ENCODE measurements at places on chromosomes 2 and 18. TPM values are rescaled to one million over a fixed set of nuclear protein-coding genes. Genes with fewer than 3 reads are reported as not detected.

- no peak for DNase-seq
Observed at GRCh38 chr2:167510071-167510759, 621.9 kb downstream of the XIRP2 start.

DNA sequence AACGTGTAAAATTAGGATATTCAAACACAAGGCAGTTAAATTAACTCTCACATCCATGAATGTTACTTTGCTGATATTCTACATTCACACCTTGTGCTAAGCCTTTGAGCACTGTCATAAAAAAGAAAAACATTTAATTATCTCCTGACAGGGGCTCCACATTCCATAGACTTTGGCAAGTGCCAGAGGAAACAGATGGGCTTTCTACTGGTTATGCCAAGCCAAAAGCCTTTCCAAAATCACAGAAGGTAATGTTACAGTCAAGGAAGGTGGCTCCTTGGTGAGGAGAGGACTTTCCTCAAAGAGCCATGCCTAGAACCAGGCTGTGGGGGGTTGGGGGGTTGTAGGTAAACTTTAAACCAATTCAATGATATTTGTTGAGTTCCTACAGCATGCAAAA lies 12.4 kb downstream of the MYO5B start:
- no peak for DNase-seq

GRCh38 chr18:12430137-12430990 lies 22.6 kb downstream of the PRELID3A start:
- DNase-seq: no peak

- no peak for DNase-seq
Observed at GRCh38 chr18:73318739-73319479, 451.1 kb upstream of the NETO1 start.

- no peak for DNase-seq
Observed at GRCh38 chr2:5036256-5036655, 655.9 kb upstream of the SOX11 start.

DNA sequence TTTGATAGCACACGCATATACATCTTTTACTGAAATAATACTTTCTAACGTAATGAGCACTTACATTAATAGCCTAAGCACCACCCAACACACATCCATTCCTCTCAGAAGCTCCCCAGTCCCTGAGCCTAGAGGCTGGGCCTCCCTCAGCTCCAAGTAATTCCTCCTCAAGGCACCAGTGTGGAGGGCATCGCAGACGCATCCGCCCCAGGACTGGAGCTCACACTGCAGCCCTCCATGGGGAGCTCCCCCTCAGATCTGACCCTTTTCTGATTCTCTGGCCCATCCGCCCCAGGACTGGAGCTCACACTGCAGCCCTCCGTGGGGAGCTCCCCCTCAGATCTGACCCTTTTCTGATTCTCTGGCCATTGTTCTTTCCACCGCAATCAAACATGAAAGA lies 60.4 kb upstream of the SNTG2 start:
- no peak for DNase-seq

DNA sequence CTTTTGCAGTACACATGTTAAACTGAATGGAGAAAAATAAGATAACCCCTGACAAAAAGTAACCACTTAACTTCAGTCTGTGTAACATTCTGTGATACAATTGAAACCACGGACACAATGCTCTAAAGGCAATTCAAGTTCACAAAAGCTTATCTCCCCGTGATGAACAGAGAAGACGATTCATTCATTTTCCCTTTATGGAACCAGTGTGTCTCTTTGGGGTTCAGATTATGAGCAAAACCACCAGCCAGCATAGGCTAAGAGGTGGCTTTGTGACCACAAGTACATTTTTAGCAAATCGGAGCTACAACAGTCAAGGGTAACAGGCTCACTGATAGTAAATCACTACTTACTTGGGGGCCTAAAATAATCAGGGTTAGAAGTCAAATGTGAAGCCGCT lies 120.6 kb upstream of the SMAD7 start:
- DNase-seq: no peak

DNA sequence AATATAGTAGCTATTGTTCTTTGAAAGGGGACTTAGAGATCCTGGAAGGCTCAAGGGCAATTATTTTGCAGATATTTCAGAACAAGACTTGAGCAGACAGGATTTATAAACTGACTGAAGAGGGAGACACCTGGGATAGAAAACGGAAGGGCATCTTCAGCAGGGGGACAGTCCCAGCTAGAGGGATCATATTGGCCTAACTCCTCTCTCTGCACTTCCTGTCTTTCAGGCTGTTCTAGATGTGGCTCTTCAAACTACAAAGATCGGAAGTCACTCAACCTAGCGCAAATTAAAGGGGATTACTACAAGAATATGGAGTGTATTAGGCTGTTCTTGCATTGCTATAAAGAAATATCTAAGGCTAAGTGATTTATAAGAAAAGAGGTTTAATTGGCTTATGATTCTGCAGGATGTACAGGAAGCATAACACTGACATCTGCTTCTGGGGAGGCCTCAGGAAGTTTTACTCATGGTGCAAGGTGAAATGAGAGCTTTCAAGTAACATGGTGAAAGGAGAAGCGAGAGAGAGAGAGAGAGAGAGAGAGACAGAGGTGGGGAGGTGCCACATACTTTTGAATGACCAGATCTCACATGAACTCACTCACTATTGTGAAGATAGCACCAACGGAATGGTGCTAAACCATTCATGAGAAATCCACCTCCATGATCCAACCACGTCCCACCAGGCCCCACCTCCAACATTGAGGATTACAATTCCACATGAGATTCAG lies 5.3 kb upstream of the CTIF start:
- no peak for DNase-seq

The ADRA2B gene
- 4.1 TPM for polyA plus RNA-seq

GRCh38 chr2:151971301-151972051 lies 127.4 kb downstream of the CACNB4 start:
- DNase-seq: no peak

DNA sequence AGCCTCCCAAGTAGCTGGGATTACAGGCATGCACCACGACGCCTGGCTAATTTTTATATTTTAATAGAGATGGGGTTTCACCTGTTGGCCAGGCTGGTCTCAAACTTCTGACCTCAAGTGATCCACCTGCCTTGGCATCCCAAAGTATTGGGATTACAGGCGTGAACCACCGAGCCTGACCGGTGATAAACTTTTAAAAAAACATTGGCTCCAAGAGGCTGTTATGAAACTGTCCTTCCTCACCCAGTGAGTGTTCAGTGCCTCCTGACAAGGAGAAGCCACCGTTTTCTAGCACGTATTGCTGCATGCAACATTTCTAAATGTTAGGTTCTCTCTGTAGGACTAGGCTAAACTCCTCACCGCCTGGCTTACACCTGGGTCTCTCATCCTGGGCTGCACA lies 63.3 kb downstream of the EDAR start:
- DNase-seq: no peak

- no peak for DNase-seq
Observed at GRCh38 chr2:19685731-19686130, 216.1 kb downstream of the TTC32 start.

GRCh38 chr2:125471963-125472362 lies 1184.0 kb upstream of the GYPC start:
- no peak for DNase-seq

GRCh38 chr2:37616677-37617005 lies 54.8 kb downstream of the CDC42EP3 start:
- no peak for DNase-seq

GRCh38 chr2:105867587-105867986 lies 122.9 kb downstream of the NCK2 start:
- no peak for DNase-seq

The GYPC gene
- polyA plus RNA-seq: 68.2 TPM

The TET3 gene
- 19.8 TPM for polyA plus RNA-seq

The UGT1A8 gene
- 0.06 TPM for polyA plus RNA-seq

GRCh38 chr2:15147591-15147990 lies 413.5 kb downstream of the NBAS start:
- no peak for DNase-seq

Measured in left renal cortex interstitium (tissue), 4 donors.